ENCODE measurements at places on chromosomes 4 and X.

GRCh38 chrX:149720021-149720689 is 8.3 kb downstream of the MAGEA11 start:
- DNase-seq: no peak

- DNase-seq: no peak
Observed at GRCh38 chrX:40298572-40299479, 201.1 kb upstream of the BCOR start.

DNA sequence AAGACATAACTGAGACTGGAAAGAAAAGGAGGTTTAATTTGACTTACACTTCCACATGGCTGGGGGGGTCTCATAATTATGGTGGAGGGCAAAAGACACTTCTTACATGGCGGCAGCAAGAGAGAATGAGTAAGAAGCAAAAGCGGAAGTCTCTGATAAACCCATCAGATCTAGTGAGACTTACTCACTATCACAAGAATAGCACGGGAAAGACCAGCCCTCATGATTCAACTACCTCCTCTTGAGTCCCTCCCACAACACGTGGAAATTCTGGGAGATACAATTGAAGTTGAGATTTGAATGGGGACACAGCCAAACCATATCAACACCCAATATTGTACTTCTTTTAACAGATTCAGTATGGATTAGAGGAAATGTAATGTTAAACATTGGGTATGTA is 646.6 kb downstream of the ANKRD50 start:
- no peak for DNase-seq

DNA sequence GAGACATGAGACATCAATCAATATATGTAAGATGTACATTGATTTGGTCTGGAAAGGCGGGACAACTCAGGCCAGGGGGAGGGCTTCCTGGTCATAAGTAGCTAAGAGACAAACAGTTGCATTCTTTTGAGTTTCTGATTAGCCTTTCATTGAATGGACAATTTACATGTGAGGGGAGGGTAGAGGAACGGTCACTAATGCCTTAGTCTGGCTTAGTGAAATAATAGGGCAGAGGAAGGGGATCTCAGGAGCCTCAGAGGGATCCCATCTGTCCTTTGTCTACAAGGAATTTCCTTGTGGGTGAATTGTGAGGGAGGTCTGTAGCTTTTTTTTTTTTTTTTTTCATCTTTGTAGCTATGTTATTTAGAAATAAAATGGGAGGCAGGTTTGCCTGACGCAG is 88.3 kb downstream of the GK start:
- DNase-seq: no peak

- no peak for DNase-seq
Observed at GRCh38 chr4:108301545-108302251, 133.0 kb upstream of the LEF1 start.

- no peak for DNase-seq
Observed at GRCh38 chrX:8033175-8033574, 106.0 kb upstream of the PNPLA4 start.

DNA sequence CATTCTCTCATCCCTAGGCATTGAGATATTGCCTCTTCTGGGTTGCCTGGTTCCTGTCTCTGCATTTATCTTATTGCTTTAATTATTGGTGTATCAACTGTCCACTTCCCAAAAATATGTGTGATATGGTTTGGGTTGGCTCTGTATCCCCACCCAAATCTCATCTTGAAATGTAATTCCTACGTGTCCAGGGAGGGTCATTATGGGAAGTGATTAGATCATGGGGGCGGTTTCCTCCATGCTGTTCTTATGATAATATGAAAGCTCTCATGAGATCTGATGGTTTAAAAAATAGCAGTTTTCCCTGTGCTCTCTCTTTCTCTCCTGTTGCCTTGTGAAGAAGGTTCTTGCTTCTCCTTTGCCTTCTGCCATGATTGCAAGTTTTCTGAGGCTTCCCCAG is 308.3 kb upstream of the HS3ST1 start:
- no peak for DNase-seq

Measured in NCI-H2171 (cell line).